GM04504 (cell line): ENCODE measurements at places on chromosomes 2 and 18.

GRCh38 chr2:121294881-121295840 lies 10.2 kb upstream of the TFCP2L1 start:
- no peak for DNase-seq

DNA sequence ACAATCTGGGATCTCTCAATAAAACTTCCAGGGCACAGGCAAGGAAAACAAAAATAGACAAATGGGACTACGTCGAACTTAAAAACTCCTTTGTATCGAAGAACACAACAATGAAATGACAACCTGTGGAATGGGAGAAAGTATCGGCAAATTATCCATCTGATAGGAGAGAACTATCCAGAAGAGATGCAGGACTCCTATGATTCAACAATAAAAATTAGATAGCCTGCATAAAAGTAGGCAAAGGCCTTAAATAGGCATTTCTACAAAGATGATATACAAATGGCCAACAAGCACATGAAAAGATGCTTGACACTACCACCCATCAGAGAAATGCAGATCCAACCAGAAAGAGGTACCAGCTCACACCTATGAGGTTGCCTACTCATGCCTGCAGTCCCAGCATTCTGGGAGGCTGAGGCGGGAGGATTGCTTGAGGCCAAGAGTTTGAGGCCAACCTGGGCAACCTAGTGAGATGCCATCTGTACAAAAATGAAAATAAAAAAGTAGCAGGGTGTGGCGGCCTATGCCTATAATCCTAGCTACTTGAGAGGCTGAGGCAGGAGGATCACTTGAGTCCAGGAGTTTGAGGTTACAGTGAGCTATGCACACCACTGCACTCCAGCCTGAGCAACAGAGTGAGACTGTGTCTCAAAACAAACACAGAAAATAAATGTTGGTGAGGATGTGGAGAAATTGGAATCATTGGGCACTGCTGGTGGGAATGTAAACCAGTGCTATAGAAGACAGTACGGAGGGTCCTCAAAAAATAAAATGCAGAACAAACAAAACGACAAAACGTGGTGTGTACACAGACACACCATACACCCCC lies 21.6 kb downstream of the TWIST2 start:
- DNase-seq: no peak

DNA sequence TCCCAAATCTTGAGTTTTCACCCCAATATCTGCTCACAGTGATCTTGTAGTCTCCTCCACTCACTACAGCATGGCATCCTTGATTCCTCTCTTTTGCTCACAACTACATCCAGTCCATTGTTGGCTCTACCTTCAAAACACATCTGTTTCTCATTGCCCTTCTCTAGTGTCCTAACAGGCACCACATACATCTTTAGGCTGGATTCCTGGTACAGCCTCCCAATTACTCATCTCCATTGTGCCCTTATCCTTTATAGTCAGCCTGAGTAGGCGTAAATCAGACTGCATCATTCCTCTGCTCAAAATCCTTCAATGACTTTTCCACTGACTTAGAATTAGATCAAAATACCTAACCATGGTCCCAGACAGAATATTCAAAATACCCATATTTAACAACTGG lies 10.7 kb upstream of the TAF1B start:
- peak; percentile 76 for DNase-seq

GRCh38 chr2:201137505-201138400 lies 21.8 kb downstream of the CFLAR start:
- no peak for DNase-seq

- DNase-seq: no peak
These were observed 49.5 kb upstream of the FZD5 start for GRCh38 chr2:207819021-207819797.

DNA sequence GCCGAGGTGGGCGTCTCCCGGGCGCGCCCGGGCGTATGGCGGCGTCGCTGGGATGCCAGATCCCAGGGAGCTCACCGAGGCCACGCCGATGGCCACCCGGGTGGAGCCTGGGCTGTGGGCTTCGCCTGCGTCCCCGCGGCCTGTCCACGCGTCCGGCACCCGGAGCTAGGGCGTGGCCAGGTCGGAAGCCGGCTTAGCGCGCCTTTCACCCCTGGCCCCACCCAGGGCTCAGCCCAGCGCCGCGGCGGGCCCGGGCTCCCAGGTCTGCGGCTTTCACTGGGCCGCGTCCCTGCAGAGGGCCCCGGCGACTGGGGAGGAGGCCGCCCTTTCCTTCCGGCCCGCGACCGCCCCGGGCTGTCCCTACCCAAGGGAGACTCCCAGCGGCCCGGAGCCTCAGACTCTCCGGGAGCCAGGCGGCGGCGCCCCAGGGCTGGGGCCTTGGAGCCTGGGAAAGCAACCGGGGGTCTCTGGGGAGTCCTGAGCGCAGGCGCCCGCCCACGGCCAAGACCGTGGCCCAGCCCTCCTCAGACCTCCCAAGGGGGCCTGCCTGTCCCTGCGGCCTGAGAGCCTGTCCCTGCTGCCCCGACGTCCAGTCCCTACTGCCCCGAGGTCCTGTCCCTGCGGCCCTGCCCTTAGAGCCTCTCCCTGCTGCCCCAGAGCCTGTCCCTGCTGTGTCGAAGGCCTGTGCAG lies 36.3 kb upstream of the ITM2C start:
- DNase-seq: no peak

- no peak for DNase-seq
These were observed 80.9 kb downstream of the GALNT1 start for GRCh38 chr18:35662293-35663062.

- DNase-seq: no peak
These were observed 111.4 kb downstream of the COPS8 start for GRCh38 chr2:237196866-237197618.

DNA sequence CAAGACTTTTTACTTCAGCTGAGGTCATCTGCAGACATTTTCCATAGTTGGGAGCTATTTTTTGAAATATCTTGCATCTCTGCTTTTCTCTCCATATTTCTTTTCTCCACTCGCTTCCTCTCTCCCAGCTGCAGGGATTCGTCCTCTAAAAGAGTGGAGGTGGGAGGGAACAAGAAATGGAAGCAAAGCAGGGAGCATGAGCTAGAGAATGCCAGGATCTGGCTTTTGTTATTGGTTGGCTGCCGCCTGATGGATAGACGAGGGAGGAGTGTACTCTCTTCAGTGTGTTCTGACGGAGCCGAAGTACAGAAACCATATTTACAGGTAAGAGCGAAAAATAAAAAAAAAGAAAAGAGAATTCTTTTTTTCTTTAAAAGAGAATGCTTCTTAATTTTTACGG lies at the start of gene CSRNP3:
Gene CSRNP3, plus strand, starts transcription at position 282 of the 400 bp plus-strand sequence. CDS start 125,368 bp downstream, outside the sequence.
- peak; percentile 44 for DNase-seq

GRCh38 chr18:73741946-73742345 lies 405.7 kb downstream of the FBXO15 start:
- no peak for DNase-seq

GRCh38 chr2:14424478-14425390 lies 207.8 kb upstream of the LRATD1 start:
- DNase-seq: no peak

- no peak for DNase-seq
These were observed 160.9 kb downstream of the FBXO15 start for GRCh38 chr18:73986711-73987110.

- DNase-seq: peak; percentile 89
These were observed 246.7 kb downstream of the BABAM2 start for GRCh38 chr2:28137221-28137620.
